ENCODE measurements at places on chromosomes 16 and 17.

DNA sequence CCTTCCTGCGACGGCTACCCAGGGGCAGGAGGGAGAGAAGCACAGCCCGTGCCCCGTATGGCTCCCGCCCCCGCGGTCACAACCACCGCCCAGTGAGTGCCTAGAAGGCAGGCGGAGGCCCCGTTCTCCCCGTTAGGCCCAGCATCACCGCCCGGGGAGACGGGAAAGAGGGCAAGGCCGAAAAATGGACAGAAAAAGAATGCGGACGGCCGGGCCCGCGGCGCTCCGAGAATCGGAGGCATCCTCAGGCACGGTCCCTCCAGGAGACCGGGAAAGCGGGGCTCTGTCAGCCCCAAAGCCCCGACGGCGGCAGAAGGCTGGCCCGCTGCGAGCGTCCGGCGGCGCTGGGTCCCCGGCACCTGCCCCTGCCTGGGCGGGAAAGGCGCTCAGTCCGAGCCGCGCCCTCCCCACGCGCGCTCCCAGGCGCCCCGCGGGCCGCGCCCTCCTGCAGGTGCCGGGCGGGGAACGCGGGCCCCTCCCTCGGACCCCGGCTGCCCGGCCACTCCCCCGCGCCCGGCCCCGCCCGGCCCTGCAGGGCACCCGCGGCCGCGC is 407 bp downstream of the MCRIP1 start:
- DNase-seq = peak; percentile 51

DNA sequence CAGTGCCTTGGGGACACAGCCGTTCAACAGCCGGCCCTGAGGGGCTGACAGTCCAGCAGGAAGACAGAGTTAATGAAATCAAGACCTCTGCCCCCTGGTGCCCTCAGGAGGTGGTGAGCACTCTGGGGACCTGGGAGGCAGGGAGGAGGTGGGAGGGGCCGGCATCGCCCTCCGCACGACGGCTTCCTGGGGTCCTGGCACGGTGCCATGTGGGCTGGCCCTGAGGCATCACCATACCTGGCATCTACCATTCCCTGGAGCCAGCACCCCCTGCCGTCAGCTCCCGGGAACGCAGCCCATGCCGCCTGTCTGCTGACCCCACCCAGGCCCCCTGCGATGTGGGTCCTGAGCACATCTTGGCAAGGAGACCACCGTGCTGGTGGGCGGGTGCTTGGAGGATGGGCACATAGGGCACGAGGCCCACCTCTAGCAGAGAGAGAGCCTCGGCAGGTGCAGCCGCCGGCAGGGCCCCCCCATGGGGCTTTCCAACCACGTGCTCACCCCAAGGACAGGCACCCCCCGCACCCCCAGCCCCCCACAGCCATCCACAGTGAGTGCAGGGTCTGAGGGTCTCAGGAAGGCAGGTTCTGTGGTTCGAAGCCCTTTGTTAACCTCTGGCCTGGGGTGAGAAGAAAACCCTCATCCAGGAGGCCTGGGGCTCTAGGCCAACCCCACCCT is 52.5 kb downstream of the ZFPM1 start:
- peak; percentile 12 for DNase-seq

DNA sequence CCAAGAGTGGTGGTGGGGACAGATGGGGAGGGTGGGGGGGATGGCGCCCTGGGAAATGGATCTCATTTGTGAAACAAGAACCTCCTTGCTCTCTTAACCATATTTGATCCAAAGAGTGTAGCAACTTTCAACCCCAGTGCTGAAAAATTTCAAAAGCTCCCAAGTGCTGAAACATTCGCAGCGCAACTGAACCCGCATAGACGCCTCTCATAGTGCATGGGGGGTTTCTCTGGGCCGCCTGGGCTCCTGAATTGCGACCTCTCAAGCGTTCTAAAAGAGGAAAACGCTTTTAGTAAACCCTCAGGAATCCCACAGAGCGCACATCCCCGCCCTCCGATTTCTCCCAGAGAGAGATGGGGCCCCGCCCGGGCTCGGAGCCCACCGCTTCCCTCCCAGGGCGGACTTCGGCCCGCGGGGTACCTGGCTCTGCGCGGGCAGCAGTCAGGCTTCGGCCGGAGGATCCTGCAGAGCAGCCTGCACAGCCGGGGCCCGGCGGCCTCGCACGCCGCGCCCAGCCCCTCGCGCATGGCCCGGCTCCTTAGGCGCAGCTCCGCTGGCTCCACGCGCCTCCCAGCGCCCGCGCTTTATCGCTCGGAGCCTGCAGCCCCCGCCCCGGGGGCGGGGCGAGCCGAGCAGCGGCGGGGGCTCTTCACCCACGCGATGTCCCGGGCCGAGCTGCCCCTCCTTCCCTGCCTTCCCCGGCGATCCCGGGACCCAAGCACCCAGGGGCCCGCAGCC is 7.0 kb downstream of the NOS2 start:
- DNase-seq = no peak

DNA sequence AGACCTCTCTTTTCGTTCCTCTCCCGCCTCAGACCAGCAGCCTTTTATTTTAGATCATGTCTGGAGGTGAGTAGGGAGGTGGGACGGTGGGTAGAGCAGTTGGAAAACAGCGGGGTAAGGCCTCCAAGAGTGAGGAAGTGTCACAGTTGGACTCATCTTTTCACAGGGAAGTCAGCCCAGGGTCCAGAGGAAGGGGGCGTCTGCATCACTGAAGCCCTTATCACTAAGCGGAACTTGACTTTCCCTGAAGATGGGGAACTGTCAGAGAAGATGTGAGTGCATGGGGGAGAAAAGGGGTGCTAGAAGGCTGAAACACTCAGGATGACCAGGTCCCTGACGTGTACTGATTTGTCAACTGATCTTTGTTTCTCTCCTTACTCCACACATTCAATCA is 461 bp downstream of the LRRC46 start:
- DNase-seq = no peak

- DNase-seq = no peak
Observed at GRCh38 chr16:86018487-86018886, 119.5 kb downstream of the IRF8 start.

GRCh38 chr17:29068818-29069217 is 25.9 kb downstream of the PIPOX start:
- DNase-seq = no peak

DNA sequence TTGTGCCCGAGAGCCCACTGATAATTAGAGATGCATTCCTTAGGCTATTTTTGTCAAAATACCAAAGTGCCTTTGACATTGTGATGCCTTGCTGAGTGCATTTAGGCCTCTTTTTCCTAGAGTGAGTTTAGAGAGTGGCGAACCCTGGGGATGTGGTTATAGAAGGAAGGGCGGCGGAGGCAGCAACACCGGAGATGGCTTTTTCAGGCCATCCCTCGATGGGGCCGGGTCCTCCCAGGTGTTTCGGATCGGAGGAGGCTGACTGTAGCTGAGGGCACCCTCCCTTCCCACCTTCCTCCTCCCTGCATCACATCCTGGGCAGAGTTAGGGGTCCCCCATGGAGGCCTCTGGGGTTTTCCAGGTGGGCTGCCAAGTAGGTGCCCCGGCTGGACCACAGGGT is 6.6 kb upstream of the SNAI3 start:
- no peak for DNase-seq

GRCh38 chr16:17793354-17793753 is 322.6 kb upstream of the XYLT1 start:
- DNase-seq = no peak

DNA sequence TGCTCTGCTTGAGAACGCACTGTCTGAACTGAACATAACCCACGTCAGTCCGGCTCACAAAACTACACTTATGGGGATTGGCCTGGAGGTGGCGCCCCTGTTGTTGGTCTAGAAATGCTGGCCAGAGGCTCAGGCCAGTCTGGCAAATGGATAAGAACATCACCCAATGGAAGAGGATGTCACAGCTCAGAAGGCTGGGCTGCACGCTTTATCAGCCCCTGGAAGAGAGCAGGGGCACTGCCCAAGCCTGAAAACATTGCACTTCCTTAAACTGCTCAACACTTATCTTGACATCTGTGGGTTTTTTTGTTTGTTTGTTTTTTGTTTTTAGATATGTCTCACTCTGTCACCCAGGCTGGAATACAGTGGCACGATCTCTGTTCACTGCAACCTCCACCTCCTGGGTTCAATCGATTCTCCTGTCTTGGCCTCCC is 24.8 kb upstream of the BPTF start:
- DNase-seq = peak; percentile 22

GRCh38 chr16:77271532-77272426 is 72.6 kb downstream of the SYCE1L start:
- DNase-seq = no peak

GRCh38 chr16:12188935-12189249 is 212.4 kb downstream of the SNX29 start:
- DNase-seq = no peak

- DNase-seq = no peak
Observed at GRCh38 chr16:4298761-4299522, 16.9 kb upstream of the GLIS2 start.
